SK-MEL-5 (cell line): ENCODE measurements at places on chromosomes 1 and 21. TPM values are rescaled to one million over a fixed set of nuclear protein-coding genes. Genes with fewer than 3 reads are reported as not detected.

PRDM16 gene
- total RNA-seq = 0.27 and 0.61 TPM in 2 replicates

CD1E gene
- total RNA-seq = not detected in 2 replicates

WDR64 gene
- not detected in 2 replicates for total RNA-seq

LMX1A gene
- total RNA-seq = not detected in 2 replicates

PATJ gene
- total RNA-seq = 6.3 and 6.7 TPM in 2 replicates

CD48 gene
- not detected in 2 replicates for total RNA-seq

TNFSF4 gene
- 0.53 and 0.55 TPM in 2 replicates for total RNA-seq

OR2L5 gene
- not detected in 2 replicates for total RNA-seq

TDRD5 gene
- 0.05 and 0.21 TPM in 2 replicates for total RNA-seq

RRP1B gene
- total RNA-seq = 22.9 and 23.5 TPM in 2 replicates

UMODL1 gene
- total RNA-seq = not detected in 2 replicates

UBE2U gene
- total RNA-seq = not detected in 2 replicates

CHAF1B gene
- 14.1 and 16.0 TPM in 2 replicates for total RNA-seq

CD101 gene
- total RNA-seq = not detected in 2 replicates

KLHDC7A gene
- total RNA-seq = not detected in 2 replicates

ARTN gene
- total RNA-seq = 0.27 TPM in 1 of 2 replicates, not detected in the other

GBP6 gene
- 0.08 and 0.18 TPM in 2 replicates for total RNA-seq

ARMH1 gene
- total RNA-seq = 0.24 TPM in 1 of 2 replicates, not detected in the other

F3 gene
- 3.0 and 5.1 TPM in 2 replicates for total RNA-seq

DMRTA2 gene
- 0.21 TPM in 1 of 2 replicates, not detected in the other for total RNA-seq

LCE2B gene
- total RNA-seq = not detected in 2 replicates

ANGPTL1 gene
- total RNA-seq = 1.8 and 2.2 TPM in 2 replicates

GPR61 gene
- total RNA-seq = 0.03 and 0.98 TPM in 2 replicates

LYSMD1 gene
- total RNA-seq = 17.7 and 22.1 TPM in 2 replicates

AKNAD1 gene
- total RNA-seq = 0.13 TPM in 1 of 2 replicates, not detected in the other
